Cortex of kidney (tissue), 1 donor: ENCODE measurements at places on chromosomes 13 and 19.

GRCh38 chr13:30857018-30857417 lies 49.1 kb upstream of the MEDAG start:
- DNase-seq = no peak

- DNase-seq = no peak
Measured at GRCh38 chr13:113207890-113208420, 514 bp downstream of the PCID2 start.

GRCh38 chr13:108104736-108105135 lies 110.6 kb downstream of the LIG4 start:
- no peak for DNase-seq

DNA sequence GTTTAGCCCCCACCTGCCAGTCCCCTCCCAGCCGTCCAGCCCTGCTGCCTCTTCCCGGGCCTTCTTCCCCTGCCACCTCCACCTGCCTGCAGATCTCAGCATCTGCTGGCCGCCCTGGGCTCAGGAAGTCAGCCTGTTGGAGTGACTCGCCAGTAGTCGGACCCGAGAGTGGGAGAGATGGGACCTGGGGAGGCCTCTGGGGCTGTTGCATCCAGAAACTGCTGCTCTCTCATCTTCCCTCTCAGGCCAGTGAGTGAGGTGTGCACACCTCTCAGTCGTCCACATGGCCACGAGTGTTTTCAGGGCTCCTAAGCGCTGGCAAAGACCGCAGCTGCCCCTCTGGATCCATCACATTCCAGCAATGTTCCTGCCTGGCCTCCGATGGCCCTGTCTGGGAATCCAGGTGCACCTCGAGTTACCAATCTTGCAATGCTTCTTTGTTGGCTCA lies 151.8 kb upstream of the SOX1 start:
- DNase-seq = no peak

DNA sequence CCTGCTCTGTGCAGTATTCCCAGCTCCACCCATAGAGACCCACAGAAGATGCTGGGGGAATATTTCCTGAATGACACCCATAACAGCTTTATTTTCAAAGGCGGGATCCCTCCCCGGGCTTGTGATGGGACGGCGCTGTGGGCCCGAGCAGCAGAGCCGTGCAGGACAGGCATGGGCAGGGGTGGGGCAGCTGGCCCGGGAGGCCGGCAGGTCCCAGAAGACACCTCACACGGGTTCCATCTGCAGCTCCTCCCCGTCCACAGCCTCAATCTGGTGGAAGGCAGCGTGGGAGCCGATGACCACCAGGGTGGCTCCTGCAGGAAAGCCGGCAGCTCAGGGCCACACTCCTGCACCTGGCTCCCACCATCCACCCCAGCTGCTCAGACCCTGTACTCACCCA lies 2.5 kb downstream of the RABAC1 start:
- no peak for DNase-seq

- DNase-seq = no peak
Measured at GRCh38 chr19:18377026-18377425, 8.9 kb upstream of the GDF15 start.

DNA sequence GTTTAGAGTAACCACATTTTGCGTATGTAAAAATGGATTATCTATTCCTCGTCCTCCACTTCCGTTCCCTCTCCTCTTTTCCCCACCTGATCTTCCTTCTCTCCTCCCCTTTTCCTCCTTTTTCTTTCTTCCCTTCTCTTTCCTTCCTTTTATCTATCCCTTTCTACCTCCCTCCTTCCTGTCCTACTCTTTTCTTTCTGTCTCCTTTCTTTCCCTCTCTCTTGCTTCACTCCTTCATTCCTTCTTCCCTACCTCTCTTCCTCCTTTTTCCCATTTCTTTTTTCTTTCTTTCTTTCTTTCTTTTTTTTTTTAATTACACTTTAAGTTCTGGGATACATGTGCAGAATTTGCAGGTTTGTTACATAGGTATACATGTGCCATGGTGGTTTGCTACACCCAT lies 688.4 kb upstream of the GPC6 start:
- DNase-seq = no peak

DNA sequence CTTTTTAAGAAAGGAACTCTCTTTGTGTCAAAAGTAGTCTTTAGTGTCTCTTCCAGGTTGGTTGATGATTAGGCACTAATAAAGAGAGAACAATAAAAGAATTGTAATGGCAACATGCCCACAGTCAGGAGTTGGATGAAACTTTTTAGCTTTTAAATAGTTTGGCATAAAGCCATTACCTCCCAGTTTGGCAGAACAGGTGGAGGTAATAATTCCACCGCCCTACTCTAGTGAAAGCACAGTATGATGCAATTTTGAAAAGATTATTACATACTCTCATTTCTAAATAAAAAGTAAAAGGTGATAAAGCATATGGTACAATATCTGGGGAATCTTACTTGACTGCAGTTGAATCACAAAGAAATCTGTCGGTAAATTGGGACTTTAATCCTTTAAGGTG lies 497.6 kb downstream of the SUCLA2 start:
- DNase-seq = no peak

DNA sequence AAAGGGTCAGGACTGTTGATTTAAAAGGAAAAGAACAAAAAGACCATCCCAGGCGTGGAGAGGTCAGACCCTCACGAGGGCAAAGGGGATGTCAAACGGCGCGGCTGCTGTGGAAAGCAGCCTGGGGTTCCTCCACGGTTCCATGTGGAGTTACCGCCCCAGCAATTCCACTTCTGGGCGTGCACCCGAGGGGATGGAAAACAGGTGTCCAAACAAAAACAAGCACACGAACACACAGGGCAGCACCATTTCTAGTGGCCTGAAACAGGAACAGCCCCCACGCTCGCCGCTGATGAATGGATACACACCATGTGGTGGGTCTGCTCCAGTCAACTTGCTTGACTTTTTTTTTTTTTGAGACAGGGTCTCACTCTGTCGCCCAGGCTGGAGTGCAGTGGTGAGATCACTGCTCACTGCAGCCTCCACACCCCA lies 11.2 kb downstream of the AP3D1 start:
- DNase-seq = no peak

DNA sequence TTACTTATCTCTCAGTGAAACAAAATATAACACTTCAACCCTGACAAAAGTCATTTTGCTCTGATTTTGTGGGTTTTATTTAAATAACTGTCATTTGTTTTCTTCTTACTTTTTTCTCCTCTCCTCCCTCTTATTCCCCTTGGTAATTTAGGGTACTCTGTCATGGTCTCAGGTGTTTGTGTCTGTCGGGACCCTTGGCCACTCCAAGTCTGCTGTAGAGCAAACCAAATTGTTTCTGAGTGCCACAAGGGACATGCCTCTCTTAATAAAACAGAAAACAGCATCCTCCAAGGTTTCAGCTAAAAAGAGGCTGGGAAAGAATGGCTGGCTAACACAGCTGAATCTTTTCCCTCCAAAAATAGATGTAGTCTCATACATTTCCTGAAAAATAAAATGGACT lies 573.1 kb upstream of the KLF12 start:
- no peak for DNase-seq

DNA sequence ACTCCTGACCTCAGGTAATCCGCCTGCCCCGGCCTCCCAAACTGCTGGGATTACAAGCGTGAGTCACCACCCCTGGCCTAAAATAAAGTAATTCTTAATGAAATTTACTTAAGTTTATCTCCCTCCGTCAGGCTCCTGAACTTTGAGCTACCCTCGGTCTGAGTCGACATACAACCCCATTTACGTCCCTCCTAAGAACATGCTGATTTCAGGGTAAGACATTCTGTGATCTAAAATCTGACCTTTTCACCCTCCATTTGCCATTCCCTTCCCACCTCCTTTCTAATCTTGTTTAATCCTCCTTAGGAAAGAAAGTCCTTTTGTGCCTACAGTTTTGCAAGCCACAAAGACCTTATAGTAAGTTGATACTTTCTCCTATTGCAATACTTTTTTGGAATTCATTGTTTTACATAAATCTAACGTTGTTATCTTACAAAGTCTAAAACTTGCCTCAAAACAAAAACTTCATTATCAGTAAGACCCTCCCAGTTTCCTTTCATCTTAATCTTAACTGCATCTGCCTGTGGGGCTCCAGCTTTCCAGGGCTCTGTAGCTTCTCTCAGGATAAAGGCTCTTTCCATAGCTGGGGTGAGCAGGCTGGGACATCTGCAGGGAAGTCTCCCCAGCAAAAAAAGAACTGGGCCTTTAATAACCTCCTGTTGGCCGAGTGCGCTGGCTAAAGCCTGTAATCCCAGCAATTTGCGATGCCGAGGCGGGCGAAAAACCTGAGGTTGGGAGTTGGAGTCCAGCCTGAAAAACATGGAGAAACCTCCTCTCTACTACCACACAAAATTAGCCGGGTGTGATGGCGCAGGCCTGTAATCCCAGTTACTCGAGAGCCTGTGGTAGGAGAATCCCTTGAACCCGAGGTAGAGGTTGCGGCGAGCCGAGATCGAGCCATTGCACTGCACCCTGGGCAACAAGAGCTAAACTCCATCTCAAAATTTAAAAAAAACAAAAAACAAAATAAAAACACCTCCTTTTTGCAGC lies 143.1 kb downstream of the ZNF737 start:
- no peak for DNase-seq

DNA sequence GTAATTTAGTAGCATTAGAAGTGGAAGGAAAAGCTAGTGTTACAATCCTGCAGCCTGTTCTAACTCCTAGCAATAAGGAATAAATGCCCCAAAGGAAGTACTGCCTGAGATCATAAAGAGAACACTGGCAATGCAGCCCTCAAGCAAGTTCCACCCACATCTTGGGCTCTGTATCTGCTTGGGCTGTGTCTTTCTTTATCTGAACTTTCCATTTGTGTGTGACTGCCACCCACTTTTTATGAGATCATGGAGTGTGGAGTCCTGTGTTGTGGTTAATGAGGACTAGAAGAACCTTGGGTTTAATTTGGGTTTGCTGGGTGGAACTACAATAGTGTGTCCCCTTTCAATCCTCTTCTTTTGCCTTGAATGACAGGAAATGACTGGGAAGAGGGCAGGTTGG lies 38.2 kb downstream of the RFXAP start:
- no peak for DNase-seq

DNA sequence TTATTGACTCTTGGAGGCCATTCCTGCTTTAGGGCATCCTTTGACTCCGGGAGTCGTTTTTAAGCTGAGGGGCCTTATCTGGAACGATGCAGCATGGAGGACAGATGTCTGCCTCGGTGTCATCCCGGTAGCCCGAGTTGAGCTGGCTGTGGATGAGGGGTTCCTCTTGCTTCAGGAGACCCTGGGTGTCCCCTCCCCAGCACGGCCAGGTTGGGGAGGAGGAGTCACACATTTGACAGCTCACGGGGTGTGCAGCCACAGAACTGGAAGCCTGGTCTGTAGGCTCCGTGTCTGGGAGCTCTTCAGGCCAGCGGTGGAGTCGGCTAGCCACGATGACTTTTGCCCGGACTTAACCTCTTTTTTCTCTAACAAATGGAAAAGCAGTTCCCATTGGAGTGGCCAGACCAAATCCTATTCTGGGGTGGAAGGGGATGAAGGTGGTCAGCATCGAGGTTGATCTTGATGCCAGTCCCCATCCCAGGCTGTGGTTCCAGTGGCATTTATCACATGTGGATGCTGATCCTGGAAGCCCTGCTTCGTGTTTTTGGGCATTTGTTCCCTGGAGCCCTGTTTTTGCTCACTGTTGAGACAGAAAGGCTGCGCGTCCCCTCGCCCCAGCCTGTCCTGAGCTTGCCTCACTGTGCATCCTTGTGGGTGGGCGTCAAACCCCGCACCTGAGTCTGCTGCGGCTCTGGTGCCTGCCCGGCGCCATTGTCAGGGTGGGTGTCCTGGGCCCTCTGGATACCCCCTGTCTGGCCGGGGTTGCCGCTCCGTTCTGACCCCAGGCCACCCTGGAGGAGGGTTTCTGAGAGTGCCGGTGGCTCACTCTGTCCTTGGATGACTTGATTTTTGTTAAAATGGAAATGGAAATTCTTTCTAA lies 12.0 kb downstream of the TFDP1 start:
- no peak for DNase-seq

GRCh38 chr13:105291987-105292386 lies 1243.5 kb downstream of the EFNB2 start:
- DNase-seq = no peak

GRCh38 chr13:37364007-37364406 lies 234.6 kb downstream of the POSTN start:
- DNase-seq = no peak

- DNase-seq = no peak
Measured at GRCh38 chr13:45372189-45373161, 31.5 kb upstream of the TPT1 start.

DNA sequence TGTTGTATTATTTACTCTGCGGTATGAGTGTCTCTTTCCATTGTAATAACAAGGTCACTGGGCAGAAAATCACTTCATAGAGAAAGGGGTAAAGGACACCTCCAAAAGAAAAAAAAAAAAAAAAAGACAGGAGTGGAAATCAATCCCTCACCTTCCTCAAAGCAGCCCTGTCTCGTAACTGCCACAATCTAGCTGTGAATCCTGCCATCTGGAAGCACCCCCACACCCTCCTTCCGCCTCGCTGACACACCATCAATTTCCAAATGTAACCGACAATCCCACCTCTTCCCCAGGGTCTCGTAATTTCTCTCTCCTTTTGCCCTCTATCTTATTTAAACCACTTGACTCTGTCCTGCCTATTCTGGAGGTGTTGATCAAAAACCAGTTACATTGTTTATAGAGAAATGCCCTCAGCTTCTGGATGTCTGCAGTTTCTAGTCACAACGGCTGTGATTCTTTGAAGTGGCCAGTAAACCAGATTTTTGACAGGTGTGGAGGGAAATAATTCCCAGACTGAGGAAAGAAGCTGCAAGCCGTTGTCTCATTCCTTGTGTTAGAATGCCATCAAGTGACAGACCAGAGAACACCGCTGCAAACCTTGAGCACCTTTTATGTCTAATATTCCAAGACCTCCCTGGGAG lies 9.1 kb upstream of the POP4 start:
- no peak for DNase-seq

DNA sequence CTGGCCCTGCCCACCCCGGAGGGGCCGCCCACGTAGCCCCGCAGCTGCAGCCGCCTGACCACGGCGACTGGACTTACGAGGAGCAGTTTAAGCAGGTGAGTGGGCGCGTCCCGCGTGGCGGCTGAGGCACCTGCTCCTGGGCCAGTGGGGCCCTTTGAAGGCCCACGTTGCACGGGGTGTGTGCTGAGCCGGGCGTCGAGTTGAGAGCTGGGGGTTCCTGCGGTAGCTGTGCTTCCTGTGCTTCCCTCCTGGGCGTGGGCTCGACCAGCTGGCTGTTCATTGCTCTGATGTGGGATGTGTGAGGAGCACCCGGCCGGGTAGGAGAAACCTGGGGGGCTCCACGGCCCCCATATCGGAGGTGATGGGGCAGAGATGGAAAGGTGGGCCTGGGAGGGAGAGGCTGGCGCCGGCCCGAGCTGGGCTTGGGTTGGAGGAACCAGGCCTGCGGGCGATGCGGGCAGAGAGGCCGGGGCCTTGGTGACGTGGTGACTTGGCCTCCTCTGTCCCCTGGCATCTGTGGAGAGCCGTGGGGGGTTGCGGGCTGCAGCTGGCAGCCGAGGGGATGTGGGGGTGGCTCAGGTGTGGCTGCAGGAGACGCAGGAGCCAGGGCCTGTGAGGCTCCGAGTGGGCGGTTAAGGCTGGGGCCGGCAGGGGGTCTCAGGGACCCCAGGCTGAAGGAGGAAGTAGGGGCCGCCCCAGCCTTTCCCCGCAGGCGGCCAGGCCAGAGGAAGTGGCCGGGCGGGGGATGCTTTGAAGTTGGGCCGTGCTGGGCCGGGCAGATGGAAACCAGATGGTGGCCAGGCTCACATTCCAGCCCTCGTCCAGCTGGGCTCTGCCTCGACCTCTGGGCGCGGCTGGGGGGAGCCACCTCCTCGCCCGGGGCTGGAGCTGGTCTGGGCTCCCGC lies 7.1 kb downstream of the ARID3A start:
- no peak for DNase-seq
